ENCODE measurements at places on chromosomes 3 and 15.

DNA sequence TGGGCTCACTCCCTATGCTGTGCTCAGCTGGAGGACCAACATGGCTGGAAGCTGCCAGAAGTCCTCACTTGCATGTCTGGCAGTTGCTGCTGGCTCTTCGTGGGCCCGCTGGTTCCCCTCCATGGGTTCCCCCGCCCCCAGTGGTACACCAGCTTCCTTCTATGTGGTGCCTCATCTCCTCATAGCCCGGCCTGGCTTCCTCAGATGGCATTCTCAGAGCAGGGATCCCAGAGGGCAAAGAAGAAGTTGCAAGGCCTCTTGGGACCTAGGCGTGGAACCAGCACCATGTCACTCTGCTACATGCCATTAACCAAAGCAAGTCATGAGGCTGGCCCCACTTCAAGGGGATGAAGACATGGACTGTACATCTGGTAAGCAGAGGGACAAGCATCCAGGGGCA is 2.9 kb upstream of the CFAP92 start:
- DNase-seq, result no peak

- no peak for DNase-seq
Measured at GRCh38 chr3:21620511-21621155, 130.4 kb downstream of the ZNF385D start.

DNA sequence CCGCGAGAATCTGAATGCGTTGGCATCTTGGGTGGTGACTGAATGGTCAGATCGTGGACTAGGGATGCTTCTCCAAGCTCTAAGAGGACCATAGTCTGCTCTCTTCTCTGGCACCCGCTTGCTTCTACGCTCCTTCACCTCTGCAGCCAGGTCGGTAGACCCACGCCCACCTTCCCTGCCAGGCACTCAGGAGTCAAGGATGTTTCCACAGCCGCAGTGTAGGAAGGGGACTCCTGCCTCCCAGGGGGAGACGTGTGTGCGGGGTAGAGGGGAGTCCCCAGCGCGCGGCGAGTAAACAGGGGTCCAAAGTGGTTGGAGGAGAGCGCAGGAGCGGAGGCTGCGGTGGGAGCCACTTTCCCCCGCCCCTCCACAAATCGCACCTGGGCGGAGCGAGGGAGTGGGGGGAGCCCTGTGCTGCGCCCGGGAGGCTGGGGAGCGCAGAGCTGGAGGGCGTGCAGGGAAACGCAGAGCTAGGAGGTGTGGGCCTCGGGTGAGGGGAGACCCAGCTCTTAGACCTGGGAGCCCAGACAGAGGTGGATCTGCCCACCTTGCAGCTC is 1.7 kb downstream of the LRRC3B start:
- no peak for DNase-seq

- no peak for DNase-seq
Measured at GRCh38 chr3:13353506-13353905, 66.6 kb downstream of the NUP210 start.

DNA sequence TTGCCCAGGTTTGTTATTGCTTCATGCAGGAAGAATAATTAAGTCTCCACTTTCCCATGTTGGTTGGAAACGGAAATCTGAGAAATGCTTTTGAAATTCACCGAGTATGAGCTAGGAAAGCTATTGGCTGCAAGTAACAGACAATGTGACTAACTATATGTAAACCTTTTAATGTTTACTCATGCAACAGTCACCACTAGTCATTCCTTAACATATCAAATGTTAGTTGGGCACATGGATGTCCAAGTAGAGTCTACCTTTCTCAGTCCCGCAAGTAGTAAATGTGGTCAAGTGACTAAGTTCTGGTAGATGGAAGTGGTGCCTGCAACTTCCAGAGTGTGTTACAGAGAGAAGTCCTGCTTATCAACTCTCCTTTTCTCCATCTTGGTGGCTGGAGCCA is 52.5 kb downstream of the KLF15 start:
- DNase-seq, result no peak

- DNase-seq, result no peak
Measured at GRCh38 chr3:4629095-4630007, 136.2 kb downstream of the ITPR1 start.

GRCh38 chr3:54575618-54575960 is 352.3 kb downstream of the LRTM1 start:
- no peak for DNase-seq

Data from bone marrow (tissue), 2 donors.